ENCODE measurements at places on chromosomes 3 and 15. TPM values are rescaled to one million over a fixed set of nuclear protein-coding genes. Genes with fewer than 3 reads are reported as not detected.

GRCh38 chr3:195352895-195353488, 82.0 kb upstream of the XXYLT1 start:
- DNase-seq = no peak

DNA sequence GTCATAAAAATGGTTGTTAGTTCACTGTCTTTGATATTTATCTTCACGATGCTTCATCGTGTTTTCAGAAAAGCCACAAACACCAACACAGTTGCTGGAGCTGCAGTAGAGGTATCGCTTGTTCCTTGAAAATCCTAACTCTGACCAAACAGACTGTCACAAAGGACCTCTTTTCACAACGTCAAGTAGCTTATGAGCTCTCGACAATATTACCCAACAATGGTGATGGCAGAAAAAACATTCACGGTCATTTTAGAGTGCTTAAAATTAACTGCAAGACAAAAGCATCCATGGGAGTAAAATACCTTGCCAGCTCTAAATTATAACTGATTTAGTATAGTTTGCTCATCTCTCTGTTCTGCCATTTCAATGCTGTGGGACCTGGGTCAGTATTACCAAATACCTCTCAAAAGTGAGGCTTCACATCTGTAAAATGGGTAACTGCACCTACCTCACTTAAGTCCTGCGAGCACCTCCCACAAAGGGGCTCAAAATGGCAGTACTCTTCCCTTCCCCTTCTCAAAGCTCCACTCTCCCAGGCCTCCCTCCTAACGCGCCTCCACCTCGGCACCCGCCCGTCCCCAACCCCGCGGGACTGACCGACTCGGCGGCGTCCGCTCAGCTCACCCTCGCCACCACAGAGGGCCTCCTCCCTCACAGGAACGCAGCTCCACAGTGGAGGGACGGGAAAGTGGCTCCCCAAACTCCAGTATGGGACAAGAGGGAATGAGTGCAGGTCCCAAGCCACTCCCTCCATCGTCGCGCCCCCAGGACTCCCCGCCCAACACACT, 546 bp downstream of the TRIM59 start:
- DNase-seq = no peak

- DNase-seq = no peak
These were observed 594.1 kb downstream of the FGF12 start for GRCh38 chr3:192133271-192133670.

GRCh38 chr15:52105846-52106245, 6.7 kb downstream of the BCL2L10 start:
- no peak for DNase-seq

DNA sequence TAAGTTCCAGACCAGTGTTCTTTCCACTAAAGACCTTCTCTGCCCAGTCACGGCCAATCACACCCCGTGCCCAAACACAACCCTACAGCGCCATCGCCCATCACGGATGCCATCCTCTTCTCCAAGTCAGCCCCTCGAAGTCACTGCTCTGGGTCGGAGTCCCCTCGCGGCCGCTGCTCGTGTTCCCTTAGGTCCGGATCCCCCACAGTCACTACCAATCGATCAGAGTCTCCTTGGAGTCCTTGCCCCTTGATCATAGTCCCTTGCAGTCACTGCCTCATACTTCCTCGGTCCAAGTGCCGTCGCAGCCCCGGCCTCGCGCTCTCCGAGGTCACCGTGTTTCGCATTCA, 461 bp downstream of the PCYT1A start:
- no peak for DNase-seq

DNA sequence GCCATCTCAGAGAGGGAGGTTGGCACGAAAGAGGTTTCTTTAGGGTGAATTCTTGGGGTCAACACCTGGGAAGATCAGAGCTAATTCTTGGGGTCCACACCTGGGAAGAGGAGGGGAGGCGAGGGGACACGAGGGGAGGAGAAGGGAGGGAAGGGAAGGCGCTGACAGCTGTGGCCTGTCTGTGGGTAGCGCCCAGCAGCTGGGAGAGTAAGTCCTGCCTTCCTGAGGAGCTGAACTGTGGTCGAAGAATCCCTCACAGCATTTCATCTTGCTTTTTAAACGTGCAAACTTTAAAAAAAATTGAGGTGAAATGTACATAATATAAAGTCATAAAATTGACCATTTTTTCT, 63.2 kb upstream of the CGNL1 start:
- DNase-seq = no peak

Gene C3orf70
- 5.6 TPM for total RNA-seq

Gene ANKRD34C
- 0.25 TPM for total RNA-seq

All from vagina (tissue), 2 donors.